Sigmoid colon (tissue), 7 donors: ENCODE measurements at places on chromosomes 12 and 14. TPM values are rescaled to one million over a fixed set of nuclear protein-coding genes. Genes with fewer than 3 reads are reported as not detected.

DNA sequence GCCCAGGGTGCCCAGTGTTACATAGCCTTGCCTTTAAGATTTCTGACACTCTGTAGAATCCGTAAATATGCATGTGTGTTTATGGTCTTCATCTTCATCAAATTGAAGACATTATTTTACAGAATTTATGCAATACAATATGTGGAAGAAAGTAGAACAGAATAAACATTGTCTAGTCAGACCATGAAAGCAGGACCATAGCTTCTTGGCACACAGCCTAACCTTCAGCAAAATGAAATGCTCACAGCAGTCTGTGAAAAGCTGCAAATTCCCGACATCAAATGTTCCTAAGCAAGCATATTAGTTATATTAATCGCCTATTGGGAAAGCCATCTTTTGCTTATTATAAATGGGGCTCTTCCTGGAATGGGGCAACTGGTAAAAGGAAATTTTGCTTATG lies 111.3 kb upstream of the GARIN2 start:
- DNase-seq = no peak

- H3K4me3 ChIP-seq = no peak overlapping the region
- H3K4me1 ChIP-seq = peaks cover 10% of the 10 kb centered on the region
- DNase-seq = no peak
- peaks cover 45% of the 10 kb centered on the region for H3K27me3 ChIP-seq
These were observed 768 bp downstream of the DBX2 start for GRCh38 chr12:45049912-45050750.

Gene IFNG
- total RNA-seq = not detected

DNA sequence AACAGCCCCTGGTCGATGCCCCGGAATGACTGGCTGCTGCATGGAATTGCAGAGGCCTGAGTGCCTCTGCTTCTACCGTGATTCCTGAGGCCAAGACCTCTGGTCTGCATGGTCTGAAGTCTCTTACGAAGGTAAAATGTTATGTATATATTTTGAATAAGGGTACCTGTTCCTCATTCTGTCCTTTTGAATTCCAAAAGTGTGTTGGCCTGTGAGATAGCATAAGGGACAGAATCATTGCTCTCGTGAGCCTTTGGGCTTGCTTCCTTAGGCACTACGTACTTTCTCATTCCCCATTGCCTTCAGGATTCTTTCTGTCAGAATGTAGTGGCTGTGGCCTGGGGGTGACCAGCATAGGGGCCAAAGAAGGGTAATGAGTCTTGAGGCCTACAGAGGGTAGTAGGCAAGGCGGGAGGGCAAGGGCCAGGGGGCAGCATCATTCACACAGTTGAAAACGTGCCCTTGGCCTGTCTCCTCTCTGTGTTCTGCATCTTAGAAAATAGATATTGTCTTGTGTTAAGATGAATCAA lies 19.5 kb downstream of the TRAF3 start:
- no peaks in the 10 kb centered on the region for H3K36me3 ChIP-seq
- no peaks in the 10 kb centered on the region for H3K4me1 ChIP-seq
- H3K27ac ChIP-seq = no peak overlapping the region
- DNase-seq = no peak

Gene KIF26A
- total RNA-seq = 1.3 TPM

DNA sequence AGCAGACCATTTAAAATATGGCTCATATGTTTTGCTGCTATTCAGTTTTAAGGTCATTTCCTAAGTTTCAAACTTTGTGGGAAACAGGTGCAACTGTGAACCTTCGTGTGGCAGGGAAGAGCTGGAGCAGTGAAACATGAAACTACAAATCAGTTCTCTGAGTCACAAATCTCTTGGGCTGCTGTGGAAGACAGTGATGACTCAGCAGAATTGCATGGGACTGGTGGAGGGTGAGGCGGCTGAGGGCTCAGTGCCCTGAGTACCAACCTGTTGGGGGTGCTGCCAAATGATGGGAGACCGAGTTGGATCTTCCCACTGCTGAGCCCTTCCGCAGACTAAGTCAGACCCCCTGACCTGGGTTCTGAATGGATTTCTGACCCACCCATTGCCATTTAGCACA lies 8.4 kb upstream of the CALM1 start:
- no peak overlapping the region for H3K27ac ChIP-seq
- H3K27me3 ChIP-seq = no peaks in the 10 kb centered on the region
- H3K36me3 ChIP-seq = no peaks in the 10 kb centered on the region
- H3K4me3 ChIP-seq = no peak overlapping the region

GRCh38 chr14:93044556-93044955 lies 71.2 kb downstream of the ITPK1 start:
- peak overlapping the region; percentile 94 for H3K27ac ChIP-seq
- no peaks in the 10 kb centered on the region for H3K27me3 ChIP-seq
- peaks cover 83% of the 10 kb centered on the region for H3K4me1 ChIP-seq

Gene MYH6
- total RNA-seq = not detected
